ENCODE measurements at places on chromosomes 2 and 18.

DNA sequence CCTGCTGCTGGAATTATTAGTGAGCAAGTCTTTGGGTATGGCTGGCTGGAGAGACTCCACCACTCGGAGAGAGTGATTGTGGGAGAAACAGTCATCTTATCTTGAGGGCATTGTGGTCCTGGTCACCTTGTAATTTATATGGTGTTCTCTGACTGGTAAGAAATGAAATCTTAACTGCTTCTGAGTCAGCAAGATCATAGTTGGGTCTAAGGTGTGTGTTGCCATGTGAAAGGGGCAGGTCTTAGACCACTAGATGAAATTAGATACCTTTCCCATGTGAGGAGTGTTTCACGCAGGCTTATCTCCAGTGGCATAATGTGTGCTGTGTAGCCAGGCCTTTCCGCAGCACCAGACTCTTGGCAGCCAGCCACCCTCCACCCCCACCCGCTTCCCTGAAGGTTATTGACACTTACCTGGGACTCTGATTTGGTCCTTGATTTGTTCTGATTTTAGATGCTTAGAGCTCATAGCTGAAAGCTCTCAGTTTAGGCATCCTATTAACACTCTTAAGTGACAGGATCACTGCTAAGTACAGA is 7.7 kb downstream of the MAPRE3 start:
- no peak for DNase-seq

GRCh38 chr2:150809103-150809502 is 321.6 kb upstream of the RND3 start:
- no peak for DNase-seq

DNA sequence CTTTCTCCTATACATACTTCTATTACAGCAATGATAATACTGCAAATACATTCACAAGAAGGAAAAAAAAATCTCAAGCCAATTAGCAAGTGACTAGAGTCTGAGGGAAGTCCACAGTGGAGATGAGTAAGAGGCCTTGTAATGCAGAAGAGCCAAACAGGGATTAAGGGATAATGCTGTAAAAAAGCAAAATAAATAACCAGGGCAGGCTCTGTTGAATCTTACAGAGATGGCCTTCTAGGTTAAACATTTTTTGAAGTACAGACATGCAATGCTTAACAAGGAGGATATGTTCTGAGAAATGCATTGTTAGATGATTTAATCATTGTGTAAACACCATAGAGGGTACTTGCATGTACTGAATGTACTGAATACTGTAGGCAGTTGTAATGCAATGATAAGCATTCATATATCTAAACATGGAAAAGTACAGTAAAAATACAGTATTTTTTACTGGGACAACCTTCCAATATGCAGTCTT is 122.1 kb upstream of the RMDN2 start:
- no peak for DNase-seq

DNA sequence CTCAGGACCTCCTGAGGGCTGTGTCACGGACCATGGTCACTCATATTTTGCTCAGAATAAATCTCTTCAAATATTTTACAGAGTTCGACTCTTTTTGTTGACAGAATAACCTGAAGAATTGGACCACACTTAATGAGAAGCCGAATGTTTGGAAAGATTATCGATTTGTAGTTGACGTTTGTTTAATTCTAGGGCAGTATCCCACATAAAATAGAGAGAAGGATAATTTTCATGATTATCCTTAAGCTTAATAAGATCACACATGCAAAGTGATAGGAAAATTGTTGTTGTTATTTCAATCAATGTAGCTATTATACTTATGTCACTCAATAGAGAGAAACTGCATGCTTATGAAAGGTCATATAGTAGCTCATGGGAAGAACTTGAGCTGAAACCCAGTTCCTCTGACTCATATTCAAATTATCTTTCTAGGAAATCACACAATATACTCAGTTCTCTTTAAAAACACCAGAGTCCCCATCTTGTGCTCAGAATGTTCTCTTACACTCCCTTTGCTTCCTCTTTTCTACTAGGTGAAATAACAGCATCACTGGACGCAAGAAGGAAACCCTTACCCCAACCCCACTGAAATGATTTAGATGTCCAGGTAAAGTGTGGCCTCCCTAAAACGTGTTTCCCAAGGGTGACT is 982.1 kb downstream of the TSN start:
- no peak for DNase-seq

- DNase-seq, result no peak
Observed at GRCh38 chr2:237075749-237076599, 9.7 kb upstream of the COPS8 start.

DNA sequence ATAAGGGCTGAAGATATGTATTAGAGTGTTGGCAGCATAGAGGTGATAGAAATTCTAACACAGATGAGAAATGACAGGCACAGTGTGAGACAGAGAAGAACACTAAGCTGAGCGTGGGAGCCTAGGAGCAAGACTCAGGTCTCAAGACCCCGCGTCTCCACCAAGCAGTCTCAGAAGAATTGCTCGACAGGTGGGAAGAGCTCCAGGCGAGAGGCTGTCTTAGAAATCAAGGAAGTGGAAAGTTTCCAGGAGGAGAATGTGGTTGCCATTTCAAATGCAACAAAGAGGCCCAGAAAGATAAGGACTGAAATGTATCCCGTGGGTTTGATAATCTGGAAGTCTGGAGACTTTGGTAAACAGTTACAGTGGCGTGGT is 31.5 kb upstream of the CAB39 start:
- no peak for DNase-seq

DNA sequence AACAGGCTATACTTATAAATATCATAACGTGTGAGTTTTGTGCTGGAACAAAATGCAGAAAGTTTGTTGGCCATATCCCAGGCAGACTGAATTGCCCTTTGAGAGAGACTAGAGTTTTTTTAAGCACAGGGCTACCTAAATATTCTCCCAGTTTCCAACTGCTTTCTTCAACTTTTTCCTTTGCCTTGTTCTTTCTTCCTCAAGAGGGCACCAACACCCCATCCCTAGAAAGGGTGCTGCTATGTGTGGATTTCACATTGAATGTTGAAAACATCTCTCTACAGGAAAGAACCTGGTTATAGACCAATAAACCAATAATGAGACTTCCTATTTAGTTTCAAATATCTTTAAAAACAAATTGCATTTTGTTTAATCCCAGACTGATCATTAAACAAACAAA is 87.9 kb downstream of the ICOS start:
- no peak for DNase-seq

GRCh38 chr2:2587354-2587753 is 256.3 kb upstream of the MYT1L start:
- no peak for DNase-seq

DNA sequence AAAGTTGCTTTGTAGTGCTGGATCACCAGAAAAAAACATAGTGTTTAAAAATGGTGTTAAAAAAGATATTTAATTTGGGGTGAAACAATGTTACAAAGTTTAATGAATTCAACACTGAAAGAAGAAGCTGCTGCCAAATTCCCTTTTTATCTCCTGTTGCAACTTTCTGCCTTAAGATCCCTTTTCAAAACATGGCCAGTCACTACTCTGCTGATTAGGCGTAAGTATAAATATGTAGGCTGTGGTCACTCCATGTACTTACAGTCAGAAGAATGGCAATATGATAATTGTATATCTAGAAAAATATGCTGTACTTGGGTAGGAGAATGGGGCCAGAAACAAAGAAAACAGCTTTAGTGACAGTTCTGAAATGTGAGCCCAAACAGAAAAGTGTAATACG is 123.5 kb upstream of the ZBTB14 start:
- DNase-seq, result no peak

GRCh38 chr2:191318037-191318728 is 73.0 kb downstream of the MYO1B start:
- no peak for DNase-seq
